ENCODE measurements at places on chromosomes 6 and 20. TPM values are rescaled to one million over a fixed set of nuclear protein-coding genes. Genes with fewer than 3 reads are reported as not detected.

The LPA gene
- total RNA-seq = not detected

The HTR1B gene
- total RNA-seq = not detected

DNA sequence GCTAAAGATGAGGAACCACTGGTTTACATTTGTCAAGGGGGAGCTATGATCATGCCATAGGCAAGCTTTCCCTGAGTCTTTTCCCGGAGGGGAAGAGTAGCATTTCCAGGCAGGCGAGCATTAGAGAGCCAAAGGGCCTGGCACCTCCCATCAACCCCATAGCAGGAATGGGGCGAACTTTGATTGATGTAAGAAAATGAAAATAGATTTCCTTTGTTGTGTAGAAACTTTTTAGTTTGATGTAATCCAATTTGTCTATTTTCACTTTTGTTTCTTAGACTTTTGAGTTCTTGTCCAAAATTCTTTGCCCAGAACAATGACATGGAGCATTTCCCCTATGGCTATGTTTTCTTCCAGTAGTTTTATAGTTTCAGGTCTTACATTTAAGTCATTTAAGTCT, 85.2 kb downstream of the CDH26 start:
- no peak overlapping the region for H3K27ac ChIP-seq
- peaks cover 21% of the 10 kb centered on the region for H3K4me1 ChIP-seq

DNA sequence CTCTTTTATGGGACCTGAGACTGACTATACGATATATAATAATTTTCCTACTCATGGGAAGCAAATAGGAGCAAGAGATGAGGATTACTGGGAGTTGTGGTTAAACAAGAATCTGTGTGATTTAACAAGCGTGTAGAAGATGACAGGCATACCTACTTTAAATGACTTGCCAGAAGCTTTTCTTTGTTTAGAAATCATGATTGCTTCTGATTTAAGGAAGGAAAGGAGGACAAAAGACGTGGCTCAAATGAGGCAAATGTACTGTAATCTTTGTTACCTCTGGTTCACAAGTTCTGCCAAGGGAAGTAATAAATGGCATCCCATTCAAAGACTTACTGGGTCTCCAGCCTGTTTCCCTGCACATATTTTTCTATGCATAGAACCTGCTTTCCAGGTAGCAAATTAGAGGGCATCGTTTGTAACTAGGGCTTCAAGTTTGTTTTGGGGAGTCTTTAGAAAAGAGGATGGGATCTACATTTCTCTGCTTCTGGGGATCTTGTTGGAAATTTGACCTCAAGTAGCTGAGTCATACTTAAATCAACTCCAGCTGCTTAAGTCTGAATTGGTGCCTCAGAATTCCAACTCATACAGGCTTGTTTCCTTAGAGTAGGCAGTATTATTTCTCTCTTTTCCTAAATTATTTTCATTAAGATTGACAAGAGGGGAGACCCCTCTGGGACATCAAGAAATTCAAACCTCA, 2.9 kb upstream of the TRMT11 start:
- no peaks in the 10 kb centered on the region for H3K27me3 ChIP-seq
- no peak for DNase-seq
- no peak overlapping the region for H3K4me3 ChIP-seq
- no peaks in the 10 kb centered on the region for H3K36me3 ChIP-seq

- H3K27me3 ChIP-seq = no peaks in the 10 kb centered on the region
- no peak overlapping the region for H3K27ac ChIP-seq
- no peak overlapping the region for H3K4me3 ChIP-seq
- no peak for DNase-seq
Observed at GRCh38 chr20:41135187-41135887, 2.0 kb upstream of the PLCG1 start.

DNA sequence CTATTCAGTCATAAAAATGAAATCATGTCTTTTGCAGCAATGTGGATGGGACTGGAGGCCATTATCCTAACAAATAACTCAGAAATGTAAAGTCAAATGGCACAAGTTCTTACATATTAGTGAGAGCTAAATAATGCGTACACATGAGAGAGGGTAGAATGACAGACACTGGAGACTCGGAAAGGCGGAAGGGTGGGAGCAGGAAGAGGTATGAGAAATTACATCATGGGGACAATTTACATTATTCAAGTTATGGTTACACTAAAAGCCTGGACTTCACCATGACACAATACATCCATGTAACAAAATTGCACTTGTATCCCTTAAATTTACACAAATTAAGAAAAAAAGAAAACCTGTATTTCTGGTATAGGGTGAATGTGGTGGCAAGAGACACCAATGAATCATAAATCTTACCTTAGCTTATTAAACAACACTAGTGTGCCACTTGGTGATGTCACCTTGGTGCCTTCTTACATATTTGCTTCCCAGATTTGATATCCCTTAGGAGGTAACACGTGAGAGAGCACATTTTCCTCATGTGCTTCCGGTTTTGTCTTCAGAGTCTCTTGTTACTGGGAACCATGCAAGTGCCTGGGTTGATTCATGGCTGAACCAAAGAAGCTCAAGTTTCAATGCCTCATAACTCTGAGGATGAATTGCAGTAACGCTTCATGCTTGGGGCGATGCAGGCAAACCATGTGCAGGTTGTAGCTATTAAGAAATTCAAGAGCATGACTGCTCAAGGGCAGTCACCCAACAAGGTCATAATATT, 84.6 kb downstream of the DCDC2 start:
- no peak for DNase-seq
- H3K4me1 ChIP-seq = no peaks in the 10 kb centered on the region
- H3K27me3 ChIP-seq = no peaks in the 10 kb centered on the region
- no peaks in the 10 kb centered on the region for H3K36me3 ChIP-seq
- no peak overlapping the region for H3K27ac ChIP-seq
- no peak overlapping the region for H3K4me3 ChIP-seq

DNA sequence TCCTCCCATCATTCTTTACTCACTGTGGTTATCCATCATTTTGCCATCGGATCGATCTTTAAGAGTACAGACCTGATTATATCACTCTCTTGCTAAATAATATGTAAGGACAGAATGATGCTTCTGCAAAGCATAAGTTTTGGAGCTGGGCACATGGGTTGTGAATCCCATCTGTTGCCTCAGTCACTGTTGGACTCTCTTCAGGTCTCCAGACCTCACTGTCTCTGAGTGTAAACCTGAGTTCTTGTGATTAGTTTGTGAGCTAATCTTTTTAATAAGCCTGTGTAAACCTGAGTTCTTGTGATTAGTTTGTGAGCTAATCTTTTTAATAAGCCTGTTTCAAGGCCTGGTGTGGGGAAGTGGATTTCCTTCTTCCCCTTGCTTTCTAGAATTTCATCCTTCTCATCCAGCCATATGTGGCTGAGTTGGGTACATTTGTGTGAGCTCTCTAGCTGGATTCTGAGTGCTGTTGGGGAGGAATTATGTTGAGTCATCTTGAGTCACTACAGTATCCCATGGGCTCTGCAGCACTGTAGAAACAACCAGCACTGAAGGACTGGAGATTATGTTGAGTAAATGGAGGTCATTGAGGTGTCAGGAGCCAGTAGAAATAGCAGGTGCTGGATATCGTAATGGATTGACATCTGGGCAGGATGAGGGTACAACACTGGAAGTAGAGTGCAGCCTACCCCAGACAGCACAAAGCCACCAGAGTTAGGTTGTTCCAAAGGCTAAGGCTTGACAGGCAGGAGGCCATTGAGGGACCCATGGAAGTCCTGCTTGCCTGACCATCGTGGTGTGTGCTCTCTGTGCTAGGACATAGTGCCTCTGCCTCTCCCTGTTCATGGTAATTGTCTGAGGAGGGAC, 52.4 kb downstream of the SCAND1 start:
- peak overlapping the region; percentile 65 for H3K27ac ChIP-seq
- no peaks in the 10 kb centered on the region for H3K27me3 ChIP-seq
- no peak overlapping the region for H3K4me3 ChIP-seq
- H3K4me1 ChIP-seq = peaks cover 16% of the 10 kb centered on the region
- no peak for DNase-seq

DNA sequence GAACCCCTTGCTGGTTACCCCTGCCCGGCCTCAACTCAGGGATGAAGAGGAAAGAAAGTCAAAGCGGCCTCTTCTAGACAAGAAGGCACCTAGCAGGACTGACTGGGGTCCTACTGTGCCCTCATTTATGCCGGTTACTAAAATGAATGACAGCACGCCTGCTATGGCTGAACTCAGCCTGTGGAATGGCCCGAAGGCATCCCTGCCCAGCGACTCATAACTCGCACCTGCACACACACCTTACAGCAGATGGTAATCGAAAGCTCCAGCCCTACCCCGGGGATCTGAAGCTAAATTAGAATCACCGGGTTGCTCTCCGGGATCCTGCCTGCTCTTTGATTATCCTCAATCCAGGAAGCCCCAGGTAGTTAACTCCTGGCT, 747 bp upstream of the TXNDC5 start:
- H3K27ac ChIP-seq = peak overlapping the region; percentile 74
- peak overlapping the region; percentile 78 for H3K4me3 ChIP-seq
- no peaks in the 10 kb centered on the region for H3K27me3 ChIP-seq

- no peak overlapping the region for H3K4me3 ChIP-seq
- H3K36me3 ChIP-seq = no peaks in the 10 kb centered on the region
- H3K27ac ChIP-seq = no peak overlapping the region
- H3K4me1 ChIP-seq = no peaks in the 10 kb centered on the region
Observed at GRCh38 chr6:12603673-12604049, 112.9 kb upstream of the PHACTR1 start.

- H3K4me3 ChIP-seq = no peak overlapping the region
- no peak for DNase-seq
- H3K36me3 ChIP-seq = peaks cover 33% of the 10 kb centered on the region
- no peaks in the 10 kb centered on the region for H3K4me1 ChIP-seq
- no peaks in the 10 kb centered on the region for H3K27me3 ChIP-seq
Observed at GRCh38 chr6:167892835-167893815, 66.4 kb downstream of the AFDN start.
